Right hindlimb (tissue), 1 donor: ENCODE measurements at places on chromosomes 7 and 10.

GRCh38 chr7:156470399-156471320 lies 169.9 kb upstream of the RNF32 start:
- DNase-seq = no peak

DNA sequence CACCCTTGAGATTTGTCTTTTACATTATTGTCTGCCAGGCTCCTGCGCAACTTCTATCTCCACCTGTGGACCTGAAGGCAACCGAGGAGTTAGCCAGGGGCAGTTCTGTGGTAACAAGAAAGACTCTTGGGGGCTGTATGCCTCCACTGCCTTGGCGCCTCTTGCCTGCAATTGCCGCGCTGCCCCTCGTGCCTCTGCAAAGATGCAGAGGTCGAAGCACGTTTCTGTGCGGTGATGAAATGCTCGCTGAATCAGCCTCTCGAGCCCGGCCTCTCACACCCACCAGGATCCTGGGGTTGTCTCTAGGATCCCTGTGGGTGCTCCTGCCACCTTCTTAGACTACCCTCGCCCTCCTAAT lies 486 bp upstream of the LHFPL3 start:
- DNase-seq = no peak

DNA sequence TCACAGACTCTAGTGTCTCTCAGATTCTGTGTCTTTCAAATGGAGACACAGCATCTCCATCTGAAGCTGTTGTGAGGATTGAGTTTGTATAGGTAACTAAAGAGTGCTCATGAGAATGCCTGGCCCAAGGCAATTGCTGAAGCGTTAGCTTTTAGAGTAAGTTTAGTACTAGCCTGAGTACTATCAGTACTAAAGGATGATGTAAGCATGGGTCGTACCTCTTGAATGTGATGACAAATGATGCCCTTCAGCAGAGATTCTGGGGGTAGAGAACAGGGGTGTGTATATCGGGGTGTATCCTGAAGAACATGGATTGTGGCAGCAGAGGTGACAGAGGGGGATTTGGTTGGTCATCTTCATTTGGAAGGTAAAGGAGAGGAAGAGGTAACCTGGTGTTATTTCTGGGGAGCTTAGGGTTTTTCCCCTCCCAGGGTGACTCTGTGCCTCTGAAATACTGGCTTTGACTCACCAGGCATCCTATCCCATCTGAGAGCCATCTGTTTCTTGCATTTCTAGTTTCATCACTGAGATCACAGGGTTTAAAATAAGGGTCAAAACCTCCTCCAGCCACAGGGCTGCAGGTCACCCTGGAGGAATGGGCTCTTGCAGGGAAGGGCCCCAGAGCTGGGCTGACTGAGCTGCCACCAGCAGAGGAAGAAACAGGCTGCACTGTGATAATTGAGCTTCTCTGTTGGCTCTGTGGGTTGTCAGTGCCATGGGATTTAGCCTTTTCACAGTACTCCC lies 756.0 kb downstream of the KCNMA1 start:
- DNase-seq = no peak

GRCh38 chr10:29862923-29863614 lies 196.3 kb downstream of the JCAD start:
- DNase-seq = no peak

DNA sequence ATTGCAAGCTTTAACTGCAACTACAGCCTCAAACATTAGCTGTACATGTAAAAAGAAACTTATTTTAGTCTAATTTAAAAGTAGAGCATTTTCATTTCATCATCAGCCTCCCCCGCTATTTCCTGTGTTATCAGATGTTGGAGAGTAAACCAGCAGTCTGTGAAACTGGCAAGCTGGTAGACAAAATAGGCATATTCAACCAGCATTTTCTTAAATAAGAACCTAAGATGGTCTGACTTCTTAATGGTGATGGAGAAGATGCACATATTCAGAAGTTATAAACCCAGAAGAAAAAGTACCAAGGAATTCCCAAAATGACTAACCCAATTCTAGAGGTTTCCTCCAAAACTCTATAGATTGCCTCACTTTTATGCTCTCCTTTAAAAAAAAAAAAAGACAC lies 24.9 kb downstream of the PIK3AP1 start:
- no peak for DNase-seq

DNA sequence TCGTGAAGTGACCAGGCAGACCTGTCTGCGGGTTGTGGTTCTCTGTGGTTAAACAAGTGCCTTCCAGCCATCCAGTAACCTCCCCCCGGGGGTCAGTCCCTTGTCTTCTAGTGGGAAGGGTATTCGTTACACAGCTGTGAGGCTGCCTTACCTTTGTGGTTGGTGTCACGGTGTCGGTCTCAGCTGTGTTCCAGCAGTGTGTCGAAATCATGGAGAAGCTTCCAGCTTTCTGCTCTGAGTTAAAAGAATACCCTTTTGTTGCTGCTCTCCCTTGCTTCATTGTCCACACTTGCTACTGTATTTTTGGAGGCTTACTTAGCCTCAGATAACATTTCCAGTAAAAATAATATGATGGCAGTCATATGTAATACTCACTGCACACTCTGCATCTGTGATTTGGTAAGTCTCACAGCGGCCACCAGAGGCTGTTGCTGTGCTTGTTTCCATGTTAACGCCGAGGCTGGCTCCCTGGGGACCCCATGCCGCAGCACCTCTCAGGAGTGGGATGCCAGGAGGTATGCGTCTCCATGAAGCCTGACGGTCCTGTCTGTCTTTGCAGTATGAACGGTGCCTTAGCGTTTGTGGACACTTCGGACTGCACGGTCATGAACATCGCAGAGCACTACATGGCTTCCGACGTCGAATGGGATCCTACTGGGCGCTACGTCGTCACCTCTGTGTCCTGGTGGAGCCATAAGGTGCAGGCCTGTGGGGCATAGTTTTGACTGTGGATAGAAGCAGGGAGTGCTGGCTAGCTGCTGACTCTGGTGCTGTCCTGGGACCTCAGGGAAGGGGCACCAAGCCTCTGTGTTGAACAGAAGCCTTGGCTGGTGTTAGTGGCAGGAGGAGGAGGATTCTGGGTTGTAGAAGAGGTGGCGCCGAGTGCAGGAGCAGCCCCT lies 20.5 kb downstream of the EIF3B start:
- DNase-seq = no peak

DNA sequence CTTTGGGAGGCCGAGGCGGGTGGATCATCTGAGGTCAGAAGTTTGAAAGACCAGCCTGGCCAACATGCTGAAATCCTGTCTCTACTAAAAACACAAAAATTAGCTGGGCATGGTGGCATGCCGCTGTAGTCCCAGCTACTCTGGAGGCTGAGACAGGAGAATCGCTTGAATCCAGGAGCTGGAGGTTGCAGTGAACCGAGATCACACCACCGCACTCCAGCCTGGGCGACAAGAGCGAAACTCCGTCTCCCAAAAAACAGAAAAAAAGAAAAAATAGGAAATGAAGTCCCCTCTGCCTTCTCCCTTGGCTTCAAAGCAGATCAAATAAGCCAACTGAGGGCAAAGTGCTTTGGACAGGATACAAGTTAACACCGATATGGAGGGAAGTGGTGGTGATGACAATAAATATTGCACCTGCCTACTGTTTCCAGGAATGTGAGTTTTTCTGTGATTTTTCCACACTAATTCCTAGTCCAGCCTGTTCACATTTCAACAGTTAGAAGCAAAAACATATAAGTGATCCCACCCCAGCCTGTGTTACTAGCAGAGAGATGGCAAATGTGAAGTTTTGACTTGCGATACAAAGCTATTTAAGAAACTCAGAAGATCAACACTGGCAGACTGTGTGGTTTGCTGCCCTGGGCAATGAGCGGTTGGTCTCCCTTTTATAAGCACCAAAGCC lies 291.2 kb upstream of the AOAH start:
- no peak for DNase-seq

DNA sequence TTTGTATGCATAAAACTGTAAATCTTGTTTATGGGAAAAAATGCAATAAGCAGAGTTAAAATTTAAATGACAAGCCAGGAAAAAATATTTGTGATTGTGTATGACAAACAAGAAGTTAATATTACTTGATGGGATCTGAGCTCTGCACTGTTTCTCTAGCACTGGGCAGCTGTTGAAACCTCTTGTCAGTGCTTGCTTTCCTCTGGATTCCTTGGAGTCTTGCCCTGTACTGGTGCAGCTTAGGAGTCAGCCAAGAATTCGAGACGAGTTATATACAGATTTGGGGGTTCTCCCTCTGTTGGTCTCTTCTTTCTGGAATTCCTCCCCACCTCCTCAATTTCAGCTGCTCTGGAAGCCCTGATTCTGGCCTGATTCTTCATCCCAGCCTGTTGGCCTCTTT lies 24.3 kb upstream of the OPN4 start:
- DNase-seq = no peak

- DNase-seq = no peak
Observed at GRCh38 chr7:122532406-122533269, 166.3 kb downstream of the RNF133 start.

DNA sequence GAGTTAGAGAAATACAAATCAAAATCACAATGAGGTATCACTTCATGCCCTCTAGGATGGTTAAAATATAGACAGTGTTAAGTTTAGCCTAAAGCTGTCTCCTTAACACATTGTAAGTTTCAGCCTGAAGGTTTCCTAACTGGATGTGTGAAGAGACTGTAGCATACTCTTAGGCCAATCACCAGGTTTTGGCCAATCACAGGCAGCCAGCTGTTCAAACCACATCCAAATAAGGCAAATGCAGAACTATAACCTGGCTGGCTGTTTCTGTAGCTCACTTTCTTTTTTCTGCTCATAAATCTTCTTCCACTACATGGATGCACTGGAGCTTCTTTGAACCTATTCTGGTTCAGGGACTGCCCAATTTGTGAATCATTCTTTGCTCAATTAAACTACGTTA lies 19.7 kb downstream of the ESYT2 start:
- DNase-seq = no peak

- DNase-seq = no peak
Observed at GRCh38 chr10:36048236-36048635, 406.1 kb upstream of the FZD8 start.

DNA sequence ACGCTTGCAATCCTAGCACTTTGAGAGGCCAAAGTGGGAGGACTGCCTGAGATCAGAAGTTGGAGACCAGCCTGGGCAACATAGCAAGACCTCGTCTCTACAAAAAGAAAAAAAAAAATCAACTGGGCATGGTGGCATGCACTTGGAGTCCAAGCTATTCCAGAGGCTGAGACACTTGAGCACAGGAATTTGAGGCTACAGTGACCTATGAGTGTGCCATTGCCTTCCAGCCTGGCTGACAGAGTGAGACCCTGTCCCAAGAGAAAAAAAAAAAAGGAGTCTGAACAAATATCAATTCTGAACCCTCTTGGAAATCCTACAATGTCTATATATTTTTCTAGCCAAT lies 126.8 kb upstream of the NRP1 start:
- DNase-seq = no peak

- no peak for DNase-seq
Observed at GRCh38 chr7:46450425-46450824, 529.4 kb upstream of the IGFBP3 start.

- DNase-seq = no peak
Observed at GRCh38 chr7:41708581-41709358, 5.9 kb upstream of the INHBA start.

DNA sequence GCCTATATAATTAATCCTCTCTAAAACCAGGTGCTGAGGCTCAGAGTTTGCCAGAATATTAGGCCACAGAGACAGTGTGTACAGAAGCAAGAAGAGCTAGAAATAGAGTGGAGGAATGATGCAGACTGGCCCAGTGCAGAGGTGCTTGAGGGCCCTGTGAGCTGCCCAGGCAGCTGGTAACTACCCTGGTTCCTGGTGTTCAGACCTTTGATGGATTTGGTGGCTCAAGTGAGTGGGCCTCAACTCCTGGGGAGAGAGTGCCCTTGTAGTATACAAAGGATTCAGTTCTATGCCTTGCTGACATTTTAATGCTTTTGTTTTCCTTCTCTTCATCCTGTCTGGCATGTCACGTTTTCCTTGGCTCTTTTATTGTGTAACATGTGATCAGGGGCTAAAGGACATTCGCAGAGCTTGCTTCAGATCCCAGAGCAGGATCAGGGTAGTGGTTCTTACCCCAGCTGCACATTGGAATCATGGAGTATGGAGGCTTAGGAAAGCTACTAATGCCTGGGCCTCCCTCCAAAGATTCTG lies 20.0 kb downstream of the LRRC4 start:
- DNase-seq = no peak

DNA sequence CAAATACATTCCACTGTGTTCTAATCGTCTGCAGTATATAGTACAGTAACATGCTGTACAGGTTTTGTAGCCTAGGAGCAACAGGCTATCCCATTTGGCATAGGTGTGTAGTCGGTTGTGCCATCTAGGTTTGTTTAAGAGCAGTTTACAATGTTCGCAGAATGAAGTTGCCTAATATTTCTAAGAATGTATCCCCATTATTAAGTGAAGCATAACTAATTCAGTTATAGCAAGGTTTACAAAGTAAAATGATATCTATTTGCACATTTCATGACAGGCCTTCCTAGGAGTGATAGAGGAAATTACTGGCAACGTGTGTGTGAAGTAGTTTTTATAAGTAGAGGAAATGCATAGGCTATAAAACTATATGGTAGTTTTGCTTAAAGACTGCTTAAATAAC lies 4.0 kb downstream of the CREM start:
- DNase-seq = no peak
